ENCODE measurements at places on chromosomes 11 and 22.

GRCh38 chr11:46560300-46560991 lies 33.4 kb downstream of the AMBRA1 start:
- no peak for DNase-seq

- DNase-seq, result no peak
Measured at GRCh38 chr11:116980136-116980793, 118.0 kb downstream of the SIK3 start.

GRCh38 chr11:57800444-57801182 lies 39.0 kb downstream of the CTNND1 start:
- no peak for DNase-seq

- no peak for DNase-seq
Measured at GRCh38 chr11:34135439-34135838, 30.0 kb downstream of the NAT10 start.

DNA sequence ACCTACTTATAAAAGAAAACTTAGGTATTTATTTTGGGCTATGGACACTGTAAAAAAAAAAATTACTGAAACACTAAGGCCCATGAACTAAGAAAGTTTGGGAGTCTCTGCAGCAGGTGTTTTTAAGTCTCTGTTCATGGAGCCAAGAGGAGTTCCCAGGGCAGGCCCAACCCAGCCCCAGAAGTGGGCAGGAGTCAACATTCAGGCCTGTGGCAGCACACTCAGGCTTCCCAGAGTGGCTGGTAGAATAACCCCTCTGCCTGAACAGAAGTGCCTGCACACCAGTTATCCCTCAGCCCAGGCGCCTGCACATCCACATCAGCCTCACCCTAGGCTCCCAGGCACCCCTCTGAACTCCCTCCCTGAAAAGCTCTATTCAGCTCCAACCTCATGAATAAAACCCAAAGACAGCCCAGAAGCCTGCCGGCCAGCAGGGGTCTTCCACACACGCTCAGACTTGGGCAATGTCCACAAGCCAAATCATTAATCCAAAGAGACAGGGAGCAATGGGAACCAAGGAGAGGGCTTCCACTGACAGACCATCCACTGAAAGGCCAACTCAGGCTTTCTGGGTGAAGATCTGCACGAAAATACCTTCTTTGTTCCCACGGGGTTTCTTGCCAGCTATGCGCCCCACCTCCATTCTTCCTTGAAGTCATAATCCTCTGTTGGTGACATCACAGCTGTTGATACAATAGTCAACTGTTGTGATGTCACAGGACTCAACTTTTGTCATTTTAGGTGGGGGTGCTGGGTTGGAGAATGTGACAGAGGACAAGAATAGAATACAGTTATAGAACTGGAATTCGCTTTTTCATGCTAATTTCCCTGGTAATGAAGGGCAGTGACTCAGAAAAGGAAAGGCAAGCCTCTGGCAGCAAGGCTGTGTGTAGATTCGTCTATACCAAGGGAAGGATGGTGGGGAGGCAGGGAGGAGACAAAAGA lies 83.7 kb downstream of the RPL27A start:
- DNase-seq, result no peak

All from stimulated activated CD4-positive, alpha-beta T cell treated with anti-CD3 and anti-CD28 coated beads, Interleukin-1b, Interleukin-23, amount 100 ng/mL, for 1 hour (primary cell).